ENCODE measurements at places on chromosomes 6 and 20. TPM values are rescaled to one million over a fixed set of nuclear protein-coding genes. Genes with fewer than 3 reads are reported as not detected.

Gene EEF1A2
- total RNA-seq: 1.1 TPM

Gene CLPSL1
- total RNA-seq: not detected

Gene BPIFB2
- total RNA-seq: not detected

Gene SPINT3
- total RNA-seq: not detected

Gene GPLD1
- total RNA-seq: 0.19 TPM

Gene ENPP1
- total RNA-seq: 30.1 TPM

Gene TREML4
- not detected for total RNA-seq

Gene RGS19
- 11.0 TPM for total RNA-seq

Gene TPX2
- 108 TPM for total RNA-seq

Gene CTAGE9
- total RNA-seq: not detected

DNA sequence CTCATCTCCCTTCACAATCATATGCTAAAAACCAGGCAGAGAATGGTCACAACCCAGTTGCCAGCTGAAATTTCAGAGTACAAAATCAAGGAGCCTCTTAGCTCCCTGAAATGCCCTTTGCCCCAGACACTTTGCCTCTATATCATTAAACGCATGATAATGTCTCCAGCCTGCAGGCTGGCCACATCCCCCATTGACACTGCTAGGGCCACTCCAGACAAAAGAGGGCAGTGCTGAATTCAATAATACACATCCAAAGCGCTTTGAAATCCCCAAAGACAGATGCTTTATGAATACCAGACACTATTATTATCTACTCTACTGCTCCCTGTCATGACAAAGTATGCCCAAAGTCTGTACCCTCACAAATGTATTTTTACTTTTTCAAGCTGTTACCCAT lies 348.3 kb upstream of the POU3F2 start:
- no peak overlapping the region for H3K4me3 ChIP-seq
- no peak for DNase-seq
- H3K27me3 ChIP-seq: no peaks in the 10 kb centered on the region
- no peaks in the 10 kb centered on the region for H3K36me3 ChIP-seq

GRCh38 chr6:31968791-31969711 lies 2.9 kb downstream of the DXO start:
- peaks cover 20% of the 10 kb centered on the region for H3K27me3 ChIP-seq
- H3K27ac ChIP-seq: peak overlapping the region; percentile 96
- H3K4me3 ChIP-seq: no peak overlapping the region
- peaks cover 35% of the 10 kb centered on the region for H3K36me3 ChIP-seq
- H3K4me1 ChIP-seq: peaks cover 35% of the 10 kb centered on the region
- no peak for DNase-seq

DNA sequence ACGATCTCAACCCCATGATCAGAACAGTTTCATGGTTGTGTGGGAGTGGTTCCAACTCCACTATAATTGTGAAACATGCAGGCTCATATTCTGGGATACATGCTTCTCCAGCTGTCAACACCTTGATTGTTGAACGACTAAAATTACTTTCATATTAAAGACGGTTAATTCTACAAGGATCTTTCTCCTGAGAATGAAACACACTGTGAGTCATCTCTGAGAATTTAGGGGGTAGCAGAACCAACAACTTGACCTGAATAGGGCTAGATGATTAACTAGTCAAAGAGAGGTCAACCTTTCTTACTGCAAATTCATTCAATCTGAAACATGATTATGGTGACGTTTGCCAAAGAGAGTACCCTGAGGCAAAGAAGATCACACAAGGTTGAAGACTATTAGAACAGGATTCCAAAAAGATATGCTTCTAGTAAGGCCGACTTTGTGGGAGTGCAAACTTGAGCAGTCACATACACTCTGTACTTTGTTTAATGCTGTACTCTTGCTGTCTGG lies 175.2 kb upstream of the CITED2 start:
- H3K27ac ChIP-seq: no peak overlapping the region
- no peaks in the 10 kb centered on the region for H3K36me3 ChIP-seq
- DNase-seq: no peak
- no peaks in the 10 kb centered on the region for H3K27me3 ChIP-seq

- H3K4me1 ChIP-seq: no peaks in the 10 kb centered on the region
- no peak overlapping the region for H3K27ac ChIP-seq
- no peak overlapping the region for H3K4me3 ChIP-seq
- H3K36me3 ChIP-seq: no peaks in the 10 kb centered on the region
Observed at GRCh38 chr6:122780114-122780513, 598 bp downstream of the FABP7 start.

GRCh38 chr6:113997116-113997515 lies 26.2 kb upstream of the HDAC2 start:
- peaks cover 74% of the 10 kb centered on the region for H3K4me1 ChIP-seq
- DNase-seq: peak; percentile 81
- peaks cover 10% of the 10 kb centered on the region for H3K36me3 ChIP-seq
- H3K4me3 ChIP-seq: peak overlapping the region; percentile 76
- H3K27me3 ChIP-seq: peaks cover 3% of the 10 kb centered on the region

GRCh38 chr6:20463396-20463795 lies 61.7 kb downstream of the E2F3 start:
- no peak overlapping the region for H3K4me3 ChIP-seq
- no peak overlapping the region for H3K27ac ChIP-seq
- H3K4me1 ChIP-seq: no peaks in the 10 kb centered on the region
- no peak for DNase-seq
- peaks cover 1% of the 10 kb centered on the region for H3K27me3 ChIP-seq

GRCh38 chr6:25312703-25313102 lies 33.5 kb downstream of the CARMIL1 start:
- peak overlapping the region; percentile 83 for H3K27ac ChIP-seq
- peaks cover 49% of the 10 kb centered on the region for H3K4me1 ChIP-seq
- H3K4me3 ChIP-seq: peak overlapping the region; percentile 77
- H3K27me3 ChIP-seq: no peaks in the 10 kb centered on the region

DNA sequence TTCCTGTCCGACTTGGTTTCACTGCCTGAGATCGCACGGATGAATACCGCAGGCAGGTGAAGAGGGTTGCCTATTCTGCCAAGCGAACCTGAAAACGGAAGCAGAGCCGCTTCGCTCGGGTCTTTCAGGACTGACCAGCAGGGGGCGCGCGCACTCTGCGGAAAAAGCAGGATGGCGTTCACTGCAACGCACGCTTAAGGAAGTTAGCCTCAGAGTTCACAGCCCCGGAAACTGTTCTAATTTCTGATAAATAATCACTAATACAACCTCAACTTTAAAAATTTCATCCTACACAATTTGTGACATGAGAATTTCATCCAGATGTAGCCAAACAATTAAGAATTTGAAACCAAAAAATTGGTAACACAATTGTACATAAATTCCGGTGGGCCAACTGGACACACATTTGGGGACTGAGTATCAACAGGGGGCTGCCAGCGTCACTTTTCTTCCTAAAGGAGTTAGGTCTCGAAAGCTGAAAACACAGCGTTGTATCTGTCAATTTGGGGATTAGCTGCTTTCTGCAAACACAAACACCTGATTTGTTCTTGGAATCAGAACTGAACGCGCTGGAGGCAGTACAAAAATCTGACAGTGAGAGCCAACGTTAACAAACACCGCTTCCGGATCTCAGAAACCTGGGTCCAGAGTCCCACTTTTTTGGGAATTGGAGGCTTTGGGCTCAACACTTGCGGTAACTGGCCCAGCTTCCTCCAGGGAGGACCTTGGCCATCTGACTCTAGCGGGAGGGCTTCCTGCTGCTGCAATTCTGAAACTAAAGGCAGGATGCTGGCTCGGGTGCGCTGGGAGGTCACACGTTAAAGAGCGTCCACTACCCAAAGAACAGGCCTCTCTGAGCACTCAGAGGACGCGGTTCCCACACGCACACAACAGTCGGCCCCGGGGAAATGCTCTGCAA lies 8.8 kb downstream of the PXDC1 start:
- peak overlapping the region; percentile 82 for H3K27ac ChIP-seq
- DNase-seq: peak; percentile 61
- H3K36me3 ChIP-seq: peaks cover 25% of the 10 kb centered on the region
- peaks cover 75% of the 10 kb centered on the region for H3K4me1 ChIP-seq

DNA sequence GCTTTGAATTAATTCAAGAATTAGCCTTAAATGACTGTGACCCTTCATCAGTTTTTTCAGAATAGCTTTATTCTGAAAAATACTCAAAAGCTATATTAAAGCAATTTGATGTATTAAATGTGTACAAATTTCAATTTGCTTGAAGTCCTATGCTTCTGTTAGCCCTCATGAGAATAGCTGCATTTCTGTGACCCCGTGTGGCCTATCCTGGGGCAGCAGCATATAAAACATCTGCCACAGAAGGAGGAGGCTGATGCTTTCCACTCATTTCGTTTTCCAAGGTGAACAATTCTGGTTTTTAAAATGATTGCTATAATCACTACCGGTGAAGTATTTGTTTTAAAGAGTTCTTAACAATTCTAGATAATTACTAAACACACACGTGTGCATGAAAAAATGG lies 360.3 kb downstream of the BTBD9 start:
- H3K27ac ChIP-seq: no peak overlapping the region
- H3K36me3 ChIP-seq: 0 out of 2 replicates have a peak, but pooled peaks cover 4% of the 10 kb centered on the region
- H3K4me1 ChIP-seq: peaks cover 38% of the 10 kb centered on the region
- no peak for DNase-seq
- H3K4me3 ChIP-seq: no peak overlapping the region
- H3K27me3 ChIP-seq: no peaks in the 10 kb centered on the region

GRCh38 chr6:89205819-89206218 lies 11.3 kb downstream of the GABRR1 start:
- H3K27me3 ChIP-seq: peaks cover 6% of the 10 kb centered on the region
- H3K36me3 ChIP-seq: no peaks in the 10 kb centered on the region
- no peak overlapping the region for H3K4me3 ChIP-seq
- no peaks in the 10 kb centered on the region for H3K4me1 ChIP-seq

GRCh38 chr6:148608199-148608951 lies 138.5 kb upstream of the UST start:
- peaks cover 3% of the 10 kb centered on the region for H3K27me3 ChIP-seq
- H3K4me3 ChIP-seq: no peak overlapping the region
- peaks cover 19% of the 10 kb centered on the region for H3K4me1 ChIP-seq
- DNase-seq: peak; percentile 17
- H3K36me3 ChIP-seq: no peaks in the 10 kb centered on the region

GRCh38 chr20:57594092-57594951 lies 25.9 kb downstream of the ZBP1 start:
- no peak overlapping the region for H3K4me3 ChIP-seq
- no peaks in the 10 kb centered on the region for H3K4me1 ChIP-seq

GRCh38 chr20:40233406-40233805 lies 455.6 kb downstream of the MAFB start:
- H3K4me3 ChIP-seq: no peak overlapping the region
- no peak for DNase-seq
- no peaks in the 10 kb centered on the region for H3K36me3 ChIP-seq

GRCh38 chr6:31559958-31560696 lies 12.0 kb upstream of the LTA start:
- H3K27me3 ChIP-seq: peaks cover 7% of the 10 kb centered on the region
- H3K27ac ChIP-seq: peak overlapping the region; percentile 85
- peaks cover 25% of the 10 kb centered on the region for H3K36me3 ChIP-seq
- peaks cover 56% of the 10 kb centered on the region for H3K4me1 ChIP-seq
- peak overlapping the region; percentile 50 for H3K4me3 ChIP-seq
- DNase-seq: peak; percentile 74

- H3K27me3 ChIP-seq: peaks cover 24% of the 10 kb centered on the region
- no peaks in the 10 kb centered on the region for H3K4me1 ChIP-seq
- no peak overlapping the region for H3K27ac ChIP-seq
- H3K4me3 ChIP-seq: no peak overlapping the region
- H3K36me3 ChIP-seq: no peaks in the 10 kb centered on the region
Observed at GRCh38 chr6:135118134-135118730, 62.9 kb upstream of the MYB start.

DNA sequence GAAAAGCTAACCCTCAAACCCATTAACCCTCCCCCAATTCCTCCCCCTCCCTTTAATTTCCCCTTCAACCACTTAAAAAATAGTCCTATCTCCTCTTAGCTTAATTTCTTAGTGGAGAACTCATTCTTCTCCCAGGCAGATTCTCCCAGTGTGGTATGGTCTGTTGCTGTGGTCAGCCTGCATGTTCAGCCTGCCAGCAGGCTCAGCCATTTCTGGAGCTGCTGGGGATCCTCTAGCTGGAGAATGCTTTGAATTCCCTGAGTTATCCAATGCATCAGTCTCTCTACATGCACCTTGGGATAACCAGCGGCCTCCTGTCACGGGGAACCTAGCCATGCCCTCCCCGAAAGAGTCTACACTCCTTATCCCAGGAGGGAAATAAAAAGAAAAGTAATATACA lies 375.4 kb upstream of the RSPO3 start:
- H3K36me3 ChIP-seq: no peaks in the 10 kb centered on the region
- H3K4me3 ChIP-seq: no peak overlapping the region
- no peak overlapping the region for H3K27ac ChIP-seq
- no peak for DNase-seq
- H3K27me3 ChIP-seq: no peaks in the 10 kb centered on the region

DNA sequence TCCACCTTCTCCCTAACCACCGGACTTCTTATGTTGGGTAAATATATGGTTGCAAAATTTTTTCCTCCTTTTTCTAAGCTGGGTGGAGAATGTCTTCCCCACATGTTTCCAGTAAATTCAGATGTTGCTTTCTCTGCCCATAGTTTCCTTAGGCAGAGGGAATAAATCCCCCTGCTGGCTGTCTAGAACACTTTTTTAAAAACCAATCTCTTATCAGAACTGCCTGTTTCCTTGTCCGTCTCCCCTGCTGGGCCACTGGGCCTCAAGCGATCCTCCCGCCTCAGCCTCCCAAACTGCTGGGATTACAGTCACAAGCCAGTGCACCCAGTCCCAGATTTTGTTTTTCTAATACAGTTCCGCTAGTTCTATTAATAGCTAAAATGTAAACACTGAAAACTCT lies 9.9 kb upstream of the WFDC2 start:
- no peak overlapping the region for H3K4me3 ChIP-seq
- no peak overlapping the region for H3K27ac ChIP-seq
- H3K36me3 ChIP-seq: no peaks in the 10 kb centered on the region
- DNase-seq: peak; percentile 18

GRCh38 chr6:56538851-56539250 lies 103.8 kb downstream of the DST start:
- H3K4me3 ChIP-seq: no peak overlapping the region
- H3K4me1 ChIP-seq: no peaks in the 10 kb centered on the region
- DNase-seq: no peak

GRCh38 chr6:87918461-87918941 lies 129.1 kb upstream of the SPACA1 start:
- H3K27ac ChIP-seq: no peak overlapping the region
- no peak for DNase-seq
- no peaks in the 10 kb centered on the region for H3K4me1 ChIP-seq
- H3K27me3 ChIP-seq: peaks cover 27% of the 10 kb centered on the region
- H3K36me3 ChIP-seq: no peaks in the 10 kb centered on the region

DNA sequence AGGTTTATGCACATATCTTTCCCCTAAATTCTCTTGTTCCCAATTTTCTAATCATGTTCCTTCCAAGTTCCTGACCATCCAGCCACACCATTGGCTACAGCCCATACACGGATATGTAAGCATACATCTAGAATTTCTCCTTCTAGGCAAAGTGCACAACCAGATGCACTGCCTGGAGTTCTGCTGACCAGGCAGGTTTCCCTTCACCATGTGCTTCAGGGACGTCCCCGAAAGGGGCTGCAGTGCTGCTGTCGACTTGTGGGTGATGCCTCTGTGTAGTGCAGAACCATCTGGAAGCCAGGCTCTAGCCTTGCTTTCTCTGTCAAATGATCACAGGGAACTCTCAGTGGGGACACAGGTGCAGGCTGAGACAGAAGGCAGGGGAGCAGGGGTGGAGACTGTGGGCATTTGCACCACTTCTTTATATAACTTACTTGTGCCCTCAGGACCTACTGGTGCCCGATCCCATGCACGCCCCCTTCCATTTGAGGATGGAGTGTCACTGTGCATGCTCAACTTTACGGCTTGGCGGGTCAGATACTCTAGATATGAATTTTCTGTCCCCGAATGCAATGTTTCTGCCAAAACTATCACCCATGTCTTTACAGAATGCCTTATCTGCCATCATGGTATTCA lies 37.5 kb upstream of the SMOC2 start:
- H3K27me3 ChIP-seq: no peaks in the 10 kb centered on the region
- no peaks in the 10 kb centered on the region for H3K4me1 ChIP-seq
- H3K36me3 ChIP-seq: peaks cover 15% of the 10 kb centered on the region
- no peak overlapping the region for H3K27ac ChIP-seq

Measured in HFFc6 (cell line).